Activated gamma-delta T cell (primary cell): ENCODE measurements at places on chromosomes 3 and 15.

- DNase-seq, result no peak
Measured at GRCh38 chr3:4520033-4520816, 27.1 kb downstream of the ITPR1 start.

DNA sequence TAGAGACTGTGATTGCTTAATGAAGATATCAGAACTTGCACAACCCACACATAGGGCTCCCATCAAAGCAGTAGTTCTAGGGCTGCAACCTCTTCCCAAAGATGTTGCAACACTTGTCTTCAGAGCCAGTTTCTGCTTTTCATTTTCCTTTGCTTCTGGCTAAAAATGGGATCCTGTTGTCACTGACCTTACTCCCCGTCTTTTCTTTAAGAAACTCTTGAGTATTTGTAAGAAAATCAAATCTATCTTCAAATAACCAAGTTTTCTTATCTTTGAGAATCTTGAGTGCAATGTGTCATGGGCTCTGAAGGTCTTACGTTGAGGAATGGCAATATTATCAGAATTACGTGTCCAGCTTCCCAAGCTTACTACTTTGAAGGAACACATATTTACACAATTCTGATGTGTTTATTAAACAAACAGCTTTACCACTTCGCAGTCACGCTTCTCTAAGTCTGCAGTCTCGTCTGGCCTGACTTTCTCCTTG is 24.1 kb downstream of the CACNA1D start:
- DNase-seq, result no peak

GRCh38 chr3:150469031-150469930 is 61.2 kb downstream of the TSC22D2 start:
- no peak for DNase-seq

DNA sequence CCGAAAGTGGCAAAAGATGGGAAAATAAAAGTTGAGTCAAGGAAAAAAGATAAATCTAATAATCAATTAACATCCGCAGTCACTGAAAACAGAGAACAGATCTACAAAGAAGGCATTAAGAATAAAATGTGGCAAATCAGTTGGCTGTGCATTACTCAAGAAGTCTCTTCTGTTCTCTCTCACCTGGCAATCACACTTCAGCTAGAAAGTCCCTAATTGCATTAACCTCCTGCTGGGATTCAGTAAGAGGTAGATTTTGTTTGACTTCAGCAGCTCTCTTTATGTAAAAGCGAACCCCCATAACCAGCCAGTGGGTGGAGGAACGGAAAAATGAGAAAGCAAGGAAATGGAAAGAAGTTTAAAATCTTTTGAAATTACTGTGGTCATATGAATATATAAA is 94.7 kb upstream of the PLXND1 start:
- DNase-seq, result no peak

GRCh38 chr15:40940296-40940801 is 11.2 kb downstream of the DLL4 start:
- DNase-seq, result no peak

GRCh38 chr3:49654955-49655556 is 19.1 kb upstream of the APEH start:
- DNase-seq, result no peak

GRCh38 chr3:37621771-37622170 is 239.9 kb upstream of the CTDSPL start:
- no peak for DNase-seq

DNA sequence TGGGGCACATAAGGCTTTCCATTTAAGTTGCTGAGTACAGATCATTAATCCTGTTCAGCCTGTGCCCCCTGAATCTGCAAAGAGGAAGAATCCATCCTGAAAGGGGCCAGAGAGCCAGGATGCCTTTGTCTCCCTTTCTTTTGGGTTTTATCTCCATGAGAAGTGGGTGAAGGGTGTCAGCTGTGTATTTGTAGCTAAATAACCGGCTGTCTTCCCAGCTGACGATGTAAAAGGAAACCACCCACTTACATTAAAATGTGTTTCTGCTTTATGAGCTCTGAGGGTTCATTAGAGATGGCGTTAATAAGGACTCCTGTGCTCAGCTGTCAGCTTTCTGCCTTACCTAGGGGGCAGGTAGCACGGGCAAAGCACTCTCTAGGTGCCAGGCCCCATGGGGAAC is 83.4 kb downstream of the SLCO3A1 start:
- no peak for DNase-seq

DNA sequence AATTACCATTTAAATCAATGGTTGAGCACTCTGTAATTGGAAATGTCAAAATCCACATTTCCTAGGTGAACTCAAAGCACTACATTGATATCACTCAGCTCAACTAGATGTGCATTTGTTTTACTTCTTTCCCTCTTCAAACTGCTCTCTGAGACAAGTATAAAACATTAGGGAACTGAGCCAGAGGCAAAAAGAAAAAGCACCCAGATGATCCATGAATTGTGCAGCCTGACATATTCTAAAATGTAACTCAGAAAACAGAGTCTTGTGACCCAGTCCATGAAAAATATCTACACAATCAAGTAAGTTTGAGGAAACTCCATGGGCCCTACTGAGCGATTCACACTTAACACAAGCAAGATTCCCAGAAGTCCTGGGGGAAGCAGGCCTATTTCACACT is 9.8 kb downstream of the SRGAP3 start:
- no peak for DNase-seq

DNA sequence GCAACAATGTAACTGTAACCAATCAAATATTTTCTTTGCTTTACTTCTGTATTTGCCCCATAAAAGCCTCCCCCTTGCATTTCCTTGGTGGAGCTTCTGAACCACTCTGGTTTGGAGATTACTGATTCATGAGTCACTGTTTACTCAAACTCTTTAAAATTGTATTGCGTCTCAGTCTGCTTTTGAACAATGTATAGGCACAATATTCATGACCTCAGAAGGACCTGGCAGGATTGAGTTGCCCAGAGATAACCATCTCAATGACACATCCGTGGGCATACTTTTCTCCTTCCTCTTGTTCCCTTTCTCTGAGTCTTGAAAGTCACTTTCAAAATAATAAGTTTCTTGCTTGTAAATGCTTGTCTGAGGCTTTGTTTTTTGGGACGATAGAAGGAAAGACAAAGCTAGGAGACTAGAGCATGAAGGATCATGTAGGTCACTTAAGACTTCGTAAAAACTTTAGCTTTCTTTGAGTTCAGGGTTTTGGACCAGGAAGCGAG is 57.1 kb upstream of the POU1F1 start:
- no peak for DNase-seq

DNA sequence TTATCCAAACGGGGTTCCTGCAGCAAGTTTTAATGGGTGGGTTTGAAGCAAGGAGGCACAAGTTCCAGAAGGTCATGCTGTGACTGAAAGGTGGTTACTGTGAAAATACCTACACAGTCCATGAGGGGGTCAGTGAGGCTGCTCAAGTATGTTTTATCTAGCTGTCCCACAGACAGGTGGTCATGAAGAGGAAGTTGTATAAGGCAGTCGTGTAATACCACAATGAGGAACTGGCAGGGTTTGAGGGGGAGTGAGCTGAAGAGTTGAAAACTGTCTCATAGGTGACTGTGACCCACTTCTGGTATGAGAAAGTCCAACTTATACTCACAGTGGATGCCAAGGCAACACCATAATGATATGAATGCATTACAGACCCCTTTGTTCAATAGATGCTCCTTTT is 856.8 kb downstream of the OTOL1 start:
- DNase-seq, result no peak

- DNase-seq, result no peak
Measured at GRCh38 chr3:55160241-55160983, 232.6 kb upstream of the LRTM1 start.

- no peak for DNase-seq
Measured at GRCh38 chr15:71330638-71331162, 215.4 kb downstream of the THSD4 start.
